ENCODE measurements at places on chromosomes 16 and 17.

DNA sequence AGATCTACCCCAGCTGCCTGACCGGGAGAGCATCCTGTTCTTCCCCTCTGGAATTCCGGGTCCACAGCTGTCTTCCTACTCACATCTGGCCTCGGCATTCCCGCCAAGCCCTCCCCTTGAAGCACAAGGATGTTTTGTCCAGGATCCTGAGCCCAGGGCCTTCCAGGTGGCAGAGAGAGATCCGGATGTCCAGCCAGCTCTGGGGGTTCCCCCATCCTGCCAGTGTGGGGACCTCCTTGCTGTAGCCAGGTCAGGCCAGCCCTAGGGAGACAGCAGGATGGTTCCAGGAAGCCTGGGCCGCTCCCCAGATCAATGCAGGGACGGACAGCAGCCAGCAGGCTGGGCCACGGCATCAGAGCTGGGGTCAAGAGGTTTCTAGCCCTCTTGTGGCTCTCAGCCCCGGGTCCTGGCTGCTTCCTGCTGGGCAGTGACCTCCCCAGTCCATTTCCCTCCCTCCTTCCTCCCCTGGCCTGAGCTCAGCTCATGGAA lies 55.3 kb downstream of the SOCS3 start:
- no peak for DNase-seq

- no peak for DNase-seq
Observed at GRCh38 chr16:72128701-72129100, 35.1 kb downstream of the DHX38 start.

DNA sequence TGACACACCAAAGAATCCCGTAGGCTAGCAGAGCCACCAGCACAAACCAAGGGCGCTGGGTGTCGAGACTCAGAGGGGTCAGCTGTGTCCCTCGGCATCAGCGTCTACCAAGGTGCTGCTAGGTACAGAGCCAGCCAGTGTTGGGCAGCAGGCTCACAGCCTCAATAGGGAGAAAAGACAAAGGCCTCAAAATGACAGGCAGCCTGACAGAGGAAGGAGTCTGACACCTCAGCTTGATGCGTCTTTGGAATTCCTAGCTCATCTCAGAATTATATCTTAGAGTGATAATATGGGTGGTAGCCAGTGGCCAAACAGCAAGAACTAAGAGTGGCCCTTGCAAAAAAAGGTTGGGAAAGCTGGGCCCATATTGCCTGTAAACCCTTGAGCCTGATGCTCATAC lies 45.9 kb downstream of the HS3ST3B1 start:
- no peak for DNase-seq

- no peak for DNase-seq
Observed at GRCh38 chr16:72291531-72291981, 119.6 kb upstream of the PMFBP1 start.

- DNase-seq, result no peak
Observed at GRCh38 chr17:81566461-81567126, 14.4 kb upstream of the FAAP100 start.

- DNase-seq, result no peak
Observed at GRCh38 chr17:15886804-15887203, 58.1 kb upstream of the ADORA2B start.

- DNase-seq, result no peak
Observed at GRCh38 chr16:1126586-1126985, 26.3 kb upstream of the CACNA1H start.

DNA sequence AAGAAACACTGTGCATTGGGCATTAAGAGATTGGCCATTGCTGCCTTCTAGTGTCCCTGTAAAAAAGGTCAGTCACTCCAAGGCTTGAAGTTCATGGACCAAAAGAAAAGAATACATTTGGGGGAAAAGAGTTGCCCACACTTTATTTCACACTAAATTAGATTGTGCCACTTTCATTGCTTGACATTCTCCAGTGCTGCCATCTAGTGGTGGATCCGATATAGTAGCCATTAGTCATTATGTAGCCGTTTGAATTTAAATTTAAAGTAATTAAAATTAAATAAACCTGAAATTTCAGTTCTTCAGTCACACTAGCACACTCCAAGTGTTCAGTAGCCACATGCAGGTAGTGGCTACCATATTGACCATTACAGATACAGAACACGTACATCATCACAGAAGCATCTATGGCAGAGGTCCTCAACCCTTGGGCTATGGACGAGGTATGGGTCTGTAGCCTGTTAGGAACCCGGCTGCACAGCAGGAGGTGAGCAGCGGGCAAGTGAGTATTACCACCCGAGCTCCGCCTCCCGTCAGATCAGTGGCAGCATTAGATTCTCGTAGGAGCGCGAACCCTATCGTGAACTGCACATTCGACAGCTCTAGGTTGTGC lies 21.9 kb upstream of the CDH5 start:
- DNase-seq, result peak; percentile 47

GRCh38 chr16:7513429-7513828 lies 180.8 kb downstream of the RBFOX1 start:
- DNase-seq, result peak; percentile 7

GRCh38 chr17:44689477-44690217 lies at the start of gene CCDC43:
CCDC43 (minus strand) TSS chr17:44689776; CDS start chr17:44689753, 23 bp downstream.
- peak; percentile 94 for DNase-seq

DNA sequence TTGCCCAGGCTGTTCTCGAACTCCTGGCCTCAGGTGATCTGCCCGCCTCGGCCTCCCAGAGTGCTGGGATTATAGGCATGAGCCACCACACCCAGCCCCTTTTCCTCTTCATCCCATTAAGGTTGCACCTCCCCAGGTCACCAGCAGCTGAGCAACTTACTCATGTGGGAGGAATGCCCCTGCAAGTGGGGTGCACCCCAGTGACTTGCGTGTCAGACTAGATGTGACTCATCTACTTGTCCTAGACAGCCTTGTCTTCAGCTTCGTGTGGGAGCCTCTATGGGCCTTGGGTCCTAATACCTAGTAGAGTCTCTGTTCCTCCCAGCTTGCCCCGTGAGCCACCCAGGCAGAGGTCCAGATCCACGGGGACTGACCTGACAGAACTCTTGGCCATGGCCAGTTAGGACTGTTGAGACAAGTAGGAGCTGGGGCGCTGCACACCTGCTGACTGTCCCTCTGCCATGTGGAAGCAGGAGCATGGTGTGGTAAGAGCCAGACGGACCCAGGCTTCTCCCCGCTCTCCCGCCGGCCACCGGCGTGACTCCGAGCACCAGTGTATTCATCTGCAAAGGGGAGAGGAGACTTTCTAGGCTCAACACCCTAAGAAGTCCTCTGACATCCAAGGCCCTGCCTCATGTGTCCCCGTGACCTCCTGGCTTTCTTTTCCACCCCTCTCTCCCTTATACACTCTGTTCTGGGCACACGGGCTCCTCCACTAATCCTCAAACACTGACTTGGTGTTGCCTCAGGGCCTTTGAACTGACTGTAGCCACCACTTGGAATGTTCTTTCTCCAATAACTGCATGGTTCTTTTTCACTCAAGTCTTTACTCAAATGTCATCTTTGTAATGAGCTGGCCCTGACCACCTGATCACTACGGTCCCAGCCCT lies 11.6 kb upstream of the CBX4 start:
- no peak for DNase-seq

- DNase-seq, result peak; percentile 52
Observed at GRCh38 chr17:7307686-7308624, 527 bp downstream of the EIF5A start.

DNA sequence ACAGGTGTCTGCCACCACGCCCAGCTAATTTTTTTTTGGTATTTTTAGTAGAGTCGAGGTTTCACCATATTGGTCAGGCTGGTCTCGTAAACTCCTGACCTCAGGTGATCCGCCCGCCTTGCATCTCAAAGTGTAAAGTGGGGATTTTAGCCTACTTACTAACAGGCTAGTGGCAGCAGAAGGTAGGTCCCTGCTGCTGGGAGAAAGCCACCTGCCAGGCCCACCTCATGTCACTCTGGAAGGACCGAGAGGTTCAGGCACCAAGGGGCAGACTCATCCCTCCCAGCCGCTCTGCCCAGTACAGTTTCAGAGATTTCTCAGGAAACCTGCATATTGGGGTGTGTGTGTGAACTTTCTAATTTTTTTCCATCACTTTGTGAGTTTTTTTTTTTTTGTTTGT lies 2.1 kb upstream of the RCVRN start:
- DNase-seq, result no peak

- DNase-seq, result peak; percentile 39
Observed at GRCh38 chr17:67863624-67864247, 38.4 kb downstream of the BPTF start.

DNA sequence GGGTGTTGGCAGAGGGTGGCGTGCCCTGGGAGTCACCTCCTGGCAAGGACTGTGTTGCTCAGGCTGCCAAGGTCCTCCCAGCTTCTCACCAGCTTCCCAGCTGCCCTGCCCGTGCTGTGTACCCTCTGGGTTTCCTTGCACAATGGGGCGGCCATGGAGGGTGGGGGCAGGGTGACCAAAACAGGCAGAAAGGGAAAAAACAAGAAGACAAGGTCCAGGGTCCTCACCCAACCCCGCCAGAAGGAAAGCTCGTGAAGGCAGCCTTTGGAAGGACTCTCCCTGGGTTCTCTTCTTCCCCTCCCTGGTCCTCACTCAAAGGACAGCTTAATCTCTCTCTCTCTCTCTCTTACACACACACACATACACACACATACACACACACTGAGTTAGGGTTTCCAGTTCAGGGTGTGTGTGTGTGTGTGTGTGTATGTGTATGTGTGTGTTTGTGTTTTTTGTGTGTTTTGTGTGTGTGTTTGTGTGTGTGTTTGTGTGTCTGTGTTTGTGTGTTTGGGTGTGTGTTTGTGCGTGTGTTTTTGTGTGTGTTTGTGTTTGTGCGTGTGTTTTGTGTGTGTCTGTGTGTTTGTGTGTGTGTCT lies 2.0 kb downstream of the SLC13A5 start:
- no peak for DNase-seq

GRCh38 chr16:11843861-11844260 lies 7.5 kb downstream of the RSL1D1 start:
- DNase-seq, result no peak

DNA sequence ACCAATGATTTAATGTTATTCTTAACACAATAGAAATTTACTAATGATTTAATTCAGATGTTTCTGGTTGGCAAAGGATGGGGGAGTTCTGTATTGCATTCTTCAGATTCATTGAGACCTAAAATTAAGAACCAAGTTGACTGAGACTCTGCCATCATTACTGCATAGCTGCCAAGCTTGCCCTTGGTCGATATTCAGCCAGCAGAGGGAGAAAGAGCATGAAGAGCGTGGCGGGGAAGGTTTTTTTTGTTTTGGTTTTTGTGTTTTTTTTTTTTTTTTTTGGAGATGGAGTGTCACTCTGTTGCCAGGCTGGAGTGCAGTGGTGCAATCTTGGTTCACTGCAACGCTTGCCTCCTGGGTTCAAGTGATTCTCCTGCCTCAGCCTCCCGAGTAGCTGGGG lies 659.4 kb upstream of the EEF2KMT start:
- DNase-seq, result no peak

DNA sequence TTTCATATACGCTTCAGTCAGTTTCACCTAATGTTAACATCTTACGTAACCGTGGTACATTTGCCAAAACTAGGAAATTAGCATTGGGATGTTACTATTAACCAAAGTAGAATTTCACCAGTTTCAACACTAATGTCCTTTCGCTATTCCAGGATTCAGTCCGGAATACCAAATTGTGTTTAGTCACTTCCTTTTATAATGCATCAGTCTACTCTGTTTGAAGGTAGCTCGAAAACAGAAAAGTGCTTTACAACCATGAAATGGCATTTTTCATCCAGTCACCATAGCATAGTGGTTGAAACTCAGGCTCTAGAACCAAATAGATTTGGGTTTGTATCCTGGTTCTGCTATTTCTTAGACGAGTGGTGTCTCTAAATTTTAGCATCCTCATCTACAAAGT lies 29.4 kb downstream of the AP2B1 start:
- DNase-seq, result no peak

GRCh38 chr17:14616528-14616927 lies 315.6 kb downstream of the HS3ST3B1 start:
- DNase-seq, result no peak

DNA sequence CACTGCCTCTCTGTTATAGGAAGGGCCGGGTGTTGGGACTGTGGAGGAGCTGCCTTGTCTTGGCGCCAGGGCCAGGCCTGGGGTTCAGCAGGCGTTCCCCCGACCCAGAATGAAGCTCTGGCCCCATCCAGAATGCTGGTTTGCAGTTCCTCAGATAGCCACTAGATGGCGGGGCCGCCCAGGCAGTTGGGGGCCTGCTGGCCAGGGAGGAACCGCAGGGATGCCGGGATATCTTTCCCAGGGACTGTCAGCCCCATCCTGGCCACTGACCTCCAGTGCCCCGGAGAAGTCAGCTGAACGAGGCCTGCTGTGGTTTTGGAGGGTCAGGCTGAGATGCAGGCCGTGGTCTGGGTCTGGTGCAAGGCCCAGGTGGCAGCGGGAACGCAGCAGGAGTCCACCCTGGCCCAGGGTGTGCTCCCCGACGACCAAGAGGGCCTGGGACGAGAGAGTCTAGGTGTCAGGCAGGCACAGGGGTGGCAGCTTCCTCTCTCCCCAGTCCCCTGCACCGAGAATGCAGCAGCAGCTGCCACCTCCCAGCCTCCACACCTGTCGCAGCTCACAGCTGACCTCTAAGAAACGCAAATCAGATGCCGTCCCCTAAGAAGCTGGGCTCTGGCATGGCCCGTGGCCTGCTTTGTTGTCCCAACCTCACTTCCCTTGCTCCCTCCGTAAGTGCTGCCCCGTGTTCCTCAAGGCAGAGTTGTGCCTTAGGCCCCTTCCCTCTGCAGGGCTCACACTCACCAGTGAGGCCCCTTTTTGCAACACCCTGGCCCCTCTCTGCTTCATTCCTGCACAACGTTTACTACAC lies 51.2 kb downstream of the RMI2 start:
- peak; percentile 71 for DNase-seq

GRCh38 chr16:31702796-31703195 lies 170.8 kb upstream of the ZNF267 start:
- no peak for DNase-seq

- DNase-seq, result no peak
Observed at GRCh38 chr16:54165174-54165911, 121.2 kb downstream of the IRX3 start.

- DNase-seq, result peak; percentile 55
Observed at GRCh38 chr17:2239882-2240430, 63.6 kb downstream of the SMG6 start.

- no peak for DNase-seq
Observed at GRCh38 chr16:73615071-73615940, 567.4 kb upstream of the ZFHX3 start.

All from activated CD4-positive, alpha-beta T cell treated with anti-CD3 and anti-CD28 coated beads, Interleukin-2, amount 50 U/mL, for 16 hours (primary cell).